ENCODE measurements at places on chromosomes 11 and 22. TPM values are rescaled to one million over a fixed set of nuclear protein-coding genes. Genes with fewer than 3 reads are reported as not detected.

The MMP7 gene
- total RNA-seq = 22.7 TPM

The CCDC188 gene
- not detected for total RNA-seq

The LMO2 gene
- total RNA-seq = 0.31 TPM

The BARX2 gene
- total RNA-seq = not detected

The OR51B5 gene
- not detected for total RNA-seq

The DEFB131B gene
- not detected for total RNA-seq

The PGM2L1 gene
- total RNA-seq = 14.4 TPM

The FLRT1 gene
- total RNA-seq = not detected

The MS4A6E gene
- total RNA-seq = not detected

The MPZL2 gene
- not detected for total RNA-seq

The MPPED2 gene
- not detected for total RNA-seq

The OR2AT4 gene
- not detected for total RNA-seq

The MTFP1 gene
- 71.9 TPM for total RNA-seq

The MUC2 gene
- total RNA-seq = 0.93 TPM

The TRIM51 gene
- total RNA-seq = not detected

The PI4KA gene
- total RNA-seq = 20.4 TPM

The SAA1 gene
- total RNA-seq = 0.63 TPM

The FJX1 gene
- 41.9 TPM for total RNA-seq

The OR2D2 gene
- not detected for total RNA-seq

The C2CD3 gene
- total RNA-seq = 16.4 TPM

The CLMP gene
- total RNA-seq = 26.8 TPM

The TTC38 gene
- 17.5 TPM for total RNA-seq

The VSIG2 gene
- total RNA-seq = not detected

The ARHGAP8 gene
- 1.9 TPM for total RNA-seq

The PLCB3 gene
- total RNA-seq = 18.8 TPM

The OR5M3 gene
- total RNA-seq = not detected

Measured in A549 treated with RU486 at 1 μM for 4 hours (cell line).